Karpas-422 (cell line): ENCODE measurements at places on chromosomes 6 and 20.

GRCh38 chr20:32070282-32070681, 18.2 kb downstream of the HCK start:
- DNase-seq, result no peak

GRCh38 chr6:37054580-37054979, 49.1 kb downstream of the FGD2 start:
- no peak for DNase-seq

- DNase-seq, result peak; percentile 21
Observed at GRCh38 chr6:148343047-148343782, 577 bp downstream of the SASH1 start.

- DNase-seq, result no peak
Observed at GRCh38 chr6:31945507-31946369, at the start of gene CFB. TSS of gene CFB (plus strand) at chr6:31946095. CDS start at chr6:31946222, 127 bp downstream.

- no peak for DNase-seq
Observed at GRCh38 chr6:148891405-148891783, 144.6 kb downstream of the UST start.

- no peak for DNase-seq
Observed at GRCh38 chr6:113697632-113698410, 159.3 kb upstream of the MARCKS start.

DNA sequence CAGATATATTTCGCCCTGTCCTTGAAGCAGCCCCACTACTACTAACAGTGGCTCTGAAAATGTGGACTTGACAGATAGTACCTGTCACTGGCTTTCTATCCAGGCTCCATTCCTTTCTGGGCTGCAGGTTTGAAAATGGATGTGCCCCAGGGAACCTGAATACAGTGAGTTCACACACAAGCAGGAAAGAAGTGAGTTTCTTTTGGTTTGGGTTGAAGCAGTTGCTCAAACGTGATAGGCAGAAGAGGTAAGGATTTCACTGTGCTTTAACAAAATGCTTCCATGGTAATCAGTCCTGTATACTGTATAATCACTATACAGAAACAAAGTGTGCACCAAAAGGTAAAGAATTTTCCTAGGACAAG, 382.9 kb downstream of the PRKN start:
- DNase-seq, result no peak

DNA sequence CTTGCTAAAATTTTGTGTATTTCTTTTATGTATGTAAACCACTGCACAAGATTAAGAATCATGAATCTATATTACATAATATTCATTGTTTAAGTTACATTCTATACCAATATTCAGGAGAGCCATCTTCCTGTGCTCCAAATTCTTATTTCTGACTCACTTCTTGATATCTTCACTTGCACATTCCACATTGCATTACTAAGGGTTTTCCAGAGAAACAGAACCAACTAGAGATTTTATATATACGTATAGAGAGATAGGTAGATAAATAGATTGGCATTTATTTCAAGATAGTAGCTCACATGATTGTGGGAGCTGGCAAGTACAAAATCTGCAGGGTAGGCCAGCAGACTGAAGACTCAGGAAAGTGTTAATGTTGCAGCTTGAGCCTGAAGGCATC, 222.2 kb upstream of the PRSS16 start:
- DNase-seq, result no peak

DNA sequence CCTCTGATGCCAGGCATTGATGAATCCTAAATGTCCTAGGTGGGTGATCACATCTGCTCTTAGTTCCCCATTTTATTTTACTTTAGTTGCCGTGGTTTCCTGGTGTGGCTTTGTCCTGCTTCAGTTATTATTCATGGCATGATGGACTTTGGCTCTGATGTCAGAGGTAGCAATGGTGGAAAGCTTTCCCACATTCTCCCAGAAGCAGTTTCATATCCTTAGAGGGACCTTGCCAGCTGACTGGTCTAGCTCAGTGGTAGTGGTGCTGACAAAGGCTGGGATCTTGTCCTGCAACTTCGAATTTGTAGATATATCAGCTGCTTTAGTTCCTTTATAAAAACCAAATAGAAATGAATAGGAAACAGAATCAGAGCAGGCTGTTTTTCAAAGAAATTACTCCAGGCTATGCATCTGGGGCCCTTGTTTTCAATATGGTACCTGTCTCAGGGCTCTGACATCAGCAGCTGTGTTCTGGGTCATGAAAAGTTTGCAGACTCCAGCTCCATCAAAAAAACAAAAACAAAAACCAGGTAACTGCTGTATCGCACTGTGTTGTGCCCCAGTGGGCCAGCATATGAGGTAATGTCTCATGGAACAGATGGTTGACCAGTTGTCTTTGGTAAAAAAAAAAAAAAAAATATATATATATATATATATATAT, 133.7 kb downstream of the PLCB4 start:
- DNase-seq, result no peak

GRCh38 chr6:31559958-31560696, 12.0 kb upstream of the LTA start:
- DNase-seq, result peak; percentile 98

GRCh38 chr6:43988801-43989200, 138.5 kb downstream of the MRPL14 start:
- DNase-seq, result no peak

DNA sequence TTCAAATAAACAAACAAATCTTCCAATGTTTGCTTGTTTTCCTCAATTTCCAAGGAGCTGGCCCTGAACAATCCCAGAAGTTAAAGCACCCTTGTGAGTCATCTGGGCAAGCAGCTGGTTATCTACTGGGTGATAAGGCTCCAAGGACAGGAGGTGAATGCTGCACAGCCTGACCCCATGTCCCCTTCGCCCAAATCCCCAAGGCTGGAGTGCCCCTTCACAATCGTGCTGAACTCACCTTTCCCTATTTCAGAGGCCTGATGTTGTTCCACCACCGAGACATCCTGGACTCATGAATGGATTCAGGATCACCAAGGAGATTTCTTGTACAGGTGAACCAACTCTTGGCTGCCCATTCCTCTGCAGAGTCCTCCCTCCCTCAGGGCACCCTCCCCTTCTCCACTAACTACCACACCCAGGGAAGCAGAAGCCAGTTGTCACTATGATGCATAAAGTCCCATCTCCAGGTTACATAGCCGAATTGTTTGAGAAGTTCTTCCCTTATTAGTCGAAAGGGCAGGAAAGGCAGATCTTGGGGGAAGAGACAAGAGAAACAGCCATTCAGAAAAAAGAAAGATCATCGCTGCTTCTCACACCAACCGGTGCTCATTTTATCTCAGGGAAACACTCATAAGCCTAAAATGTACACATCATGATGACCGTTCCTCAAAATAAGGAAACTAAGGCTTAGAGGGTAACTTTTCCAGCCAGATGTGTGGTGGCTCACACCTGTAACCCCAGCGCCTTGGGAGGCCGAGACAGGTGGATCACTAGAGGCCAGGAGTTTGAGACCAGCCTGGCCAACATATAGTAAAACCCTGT, 138.8 kb upstream of the RREB1 start:
- DNase-seq, result no peak

DNA sequence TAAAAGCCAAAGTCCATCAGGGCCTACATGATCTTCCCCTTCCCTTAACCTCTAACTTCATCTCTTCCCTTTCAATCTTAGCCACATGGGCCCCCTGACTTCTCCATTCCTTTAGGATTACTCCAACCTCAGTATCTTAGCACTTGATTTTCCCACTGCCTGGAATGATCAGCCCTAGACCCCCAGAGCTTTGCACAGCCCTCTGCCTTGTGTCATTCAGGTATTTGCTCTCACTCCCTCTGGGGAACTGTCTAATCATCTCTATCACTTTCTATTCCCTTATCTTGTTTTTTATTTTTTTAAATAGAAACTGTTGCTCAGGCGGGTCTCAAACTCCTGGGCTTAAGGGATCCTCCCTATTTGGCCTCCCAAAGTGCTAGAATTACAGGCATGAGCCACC, 13.3 kb upstream of the ZNFX1 start:
- peak; percentile 57 for DNase-seq

- DNase-seq, result no peak
Observed at GRCh38 chr6:143149771-143150170, 89.1 kb downstream of the AIG1 start.

DNA sequence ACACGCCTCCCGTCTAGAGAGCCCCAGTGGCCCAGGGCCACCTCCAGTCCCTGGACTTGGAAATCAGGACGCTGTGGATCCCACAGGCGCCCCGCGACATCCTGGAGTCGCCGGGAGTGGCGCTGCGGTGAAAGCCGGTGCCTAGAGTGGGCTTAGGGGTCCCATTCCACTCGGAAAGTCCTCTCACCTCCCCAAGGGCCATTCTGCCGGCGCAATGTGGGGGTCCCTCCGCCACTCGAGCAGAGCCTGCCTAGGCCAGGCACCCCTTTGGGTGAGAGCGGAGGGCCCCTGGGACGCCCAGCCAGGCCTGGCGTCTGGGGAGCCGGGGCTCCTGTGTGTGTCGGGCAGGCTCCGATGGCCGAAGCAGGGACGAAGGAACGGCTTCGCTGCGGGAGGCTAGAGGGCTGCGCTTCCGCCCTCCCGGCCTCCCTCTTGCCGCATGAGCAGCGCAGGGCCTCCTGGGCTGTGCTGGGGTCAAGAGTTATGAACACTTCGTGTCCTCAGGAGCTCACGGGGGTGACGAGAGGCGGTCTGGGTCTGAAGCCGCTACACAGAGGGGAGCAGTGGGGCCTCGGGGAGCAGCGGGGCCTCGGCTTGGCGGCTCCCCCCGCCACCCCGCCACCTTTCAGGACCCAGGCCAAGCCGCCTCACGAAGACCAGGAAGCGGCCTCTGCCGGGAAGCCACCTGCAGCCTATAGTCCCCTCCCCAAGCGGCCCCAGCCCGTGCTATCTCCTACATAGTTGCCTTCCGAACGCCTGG, 13.6 kb downstream of the POU3F2 start:
- no peak for DNase-seq

DNA sequence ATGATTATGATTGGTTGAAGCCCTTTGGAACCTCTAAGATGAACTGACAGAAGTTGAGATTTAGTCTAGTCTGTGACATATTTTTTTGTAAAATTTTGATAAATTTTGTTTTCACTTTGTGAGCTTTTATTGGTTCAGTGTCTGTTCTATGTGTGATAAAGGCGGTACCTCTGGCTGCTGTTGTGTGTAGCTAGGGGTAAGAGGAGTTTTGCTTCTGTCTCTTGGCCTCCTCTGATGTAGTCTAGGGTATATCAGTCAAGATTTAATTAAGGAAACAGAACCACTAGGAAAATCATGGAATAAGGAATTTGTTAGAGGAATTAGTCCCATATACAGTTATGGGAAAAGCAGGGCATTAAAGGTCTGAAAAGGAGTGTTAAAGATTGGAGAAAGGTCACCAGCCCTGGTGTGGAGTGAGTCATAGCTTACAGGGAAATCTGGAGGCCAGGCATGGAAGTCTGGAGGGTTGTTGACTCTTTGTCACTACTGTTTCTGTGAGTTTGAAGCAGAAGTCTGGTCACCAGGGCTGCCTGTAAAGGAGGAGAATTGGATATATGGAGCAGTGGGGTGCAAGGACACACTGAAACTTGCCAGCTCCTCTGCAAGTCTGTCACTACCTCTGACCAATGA, 28.5 kb downstream of the CDC5L start:
- DNase-seq, result no peak

GRCh38 chr6:4209196-4209595, 73.8 kb upstream of the ECI2 start:
- no peak for DNase-seq

DNA sequence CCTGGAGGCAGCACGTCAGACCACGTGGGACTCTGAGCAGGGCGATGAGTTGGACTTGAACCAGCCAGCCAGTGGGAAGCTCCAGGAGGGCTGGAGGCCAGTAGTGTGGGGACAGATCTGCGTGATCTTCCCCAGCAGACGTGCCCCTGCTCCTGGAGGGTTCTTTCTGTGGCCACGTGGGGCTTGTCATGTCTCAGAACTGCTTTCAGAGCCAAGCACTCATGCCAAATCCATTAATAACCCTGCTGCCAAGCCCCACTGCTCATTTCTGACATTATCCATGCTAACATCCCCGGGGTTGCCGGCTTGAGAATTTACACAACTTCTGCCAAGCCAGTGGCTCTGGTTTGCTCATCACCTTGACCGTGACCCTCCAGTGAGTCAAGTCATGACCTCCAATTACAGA, 38.3 kb downstream of the SIRPA start:
- DNase-seq, result no peak

- DNase-seq, result no peak
Observed at GRCh38 chr6:1702580-1703051, 92.9 kb downstream of the FOXC1 start.

- DNase-seq, result no peak
Observed at GRCh38 chr6:156955494-156956183, 178.5 kb downstream of the ARID1B start.
